ENCODE measurements at places on chromosomes 2 and 18.

- DNase-seq: no peak
Observed at GRCh38 chr2:85902496-85902895, 13.7 kb upstream of the ST3GAL5 start.

GRCh38 chr2:231399853-231400680 lies 4.6 kb downstream of the B3GNT7 start:
- DNase-seq: no peak

DNA sequence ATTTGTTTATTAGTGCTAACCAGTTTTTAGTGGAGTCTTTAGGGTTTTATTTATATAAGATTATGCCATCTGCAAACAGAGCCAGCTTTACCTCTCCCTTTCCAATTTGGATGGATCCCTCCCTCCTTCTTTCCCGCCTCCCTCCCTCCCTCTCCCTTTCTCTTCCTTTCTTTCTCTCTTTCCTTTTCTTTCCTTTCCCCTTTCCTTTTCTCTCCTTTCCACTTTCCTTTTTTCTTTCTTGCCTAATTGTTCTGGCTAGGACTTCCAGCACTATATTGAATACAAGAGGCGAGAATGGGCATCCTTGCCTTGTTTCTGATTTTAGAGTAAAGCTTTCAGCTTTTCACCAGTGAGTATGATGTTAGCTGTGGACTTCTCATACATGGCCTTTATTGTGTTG lies 24.1 kb downstream of the COLEC11 start:
- no peak for DNase-seq

GRCh38 chr2:133817680-133818566 lies 249.7 kb upstream of the NCKAP5 start:
- DNase-seq: no peak

DNA sequence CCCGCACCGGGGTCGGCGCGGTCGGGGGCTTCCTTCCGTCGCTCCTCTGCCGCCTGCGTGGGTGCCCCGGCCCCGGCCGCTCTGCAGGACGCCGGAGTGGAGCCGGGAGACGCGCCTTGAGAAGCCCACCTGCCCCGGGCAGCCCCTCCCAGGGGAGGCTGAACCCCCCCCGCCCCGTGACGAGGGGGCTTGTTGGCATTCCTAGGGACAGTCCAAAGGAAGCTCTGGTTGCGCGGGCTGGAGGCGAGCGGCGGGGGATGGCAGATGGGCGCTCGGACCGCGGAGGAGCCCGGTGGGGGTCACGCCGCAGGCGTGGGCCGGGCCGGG lies 133.5 kb upstream of the MGAT5 start:
- DNase-seq: no peak

DNA sequence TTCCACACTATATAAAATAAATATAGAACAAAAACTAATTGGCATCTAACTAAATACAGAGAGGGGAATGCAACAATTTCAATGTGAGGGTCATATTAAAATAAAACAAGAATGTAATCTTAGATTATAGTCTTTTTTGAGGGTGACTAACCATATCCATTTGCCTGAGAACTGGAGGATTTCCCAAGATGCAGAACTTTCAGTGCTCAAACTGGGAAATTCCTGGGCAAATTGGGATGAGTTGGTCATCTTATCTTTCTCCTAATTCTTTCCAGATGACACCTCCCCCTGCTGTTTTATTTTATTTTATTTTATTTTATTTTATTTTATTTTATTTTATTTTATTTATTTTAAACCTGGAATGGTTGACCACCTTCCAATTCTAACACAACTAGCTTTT lies 846.2 kb downstream of the SLC4A3 start:
- no peak for DNase-seq

GRCh38 chr2:43376523-43377198 lies 150.3 kb upstream of the ZFP36L2 start:
- DNase-seq: no peak

- no peak for DNase-seq
Observed at GRCh38 chr18:36546876-36547275, 249.4 kb downstream of the FHOD3 start.

DNA sequence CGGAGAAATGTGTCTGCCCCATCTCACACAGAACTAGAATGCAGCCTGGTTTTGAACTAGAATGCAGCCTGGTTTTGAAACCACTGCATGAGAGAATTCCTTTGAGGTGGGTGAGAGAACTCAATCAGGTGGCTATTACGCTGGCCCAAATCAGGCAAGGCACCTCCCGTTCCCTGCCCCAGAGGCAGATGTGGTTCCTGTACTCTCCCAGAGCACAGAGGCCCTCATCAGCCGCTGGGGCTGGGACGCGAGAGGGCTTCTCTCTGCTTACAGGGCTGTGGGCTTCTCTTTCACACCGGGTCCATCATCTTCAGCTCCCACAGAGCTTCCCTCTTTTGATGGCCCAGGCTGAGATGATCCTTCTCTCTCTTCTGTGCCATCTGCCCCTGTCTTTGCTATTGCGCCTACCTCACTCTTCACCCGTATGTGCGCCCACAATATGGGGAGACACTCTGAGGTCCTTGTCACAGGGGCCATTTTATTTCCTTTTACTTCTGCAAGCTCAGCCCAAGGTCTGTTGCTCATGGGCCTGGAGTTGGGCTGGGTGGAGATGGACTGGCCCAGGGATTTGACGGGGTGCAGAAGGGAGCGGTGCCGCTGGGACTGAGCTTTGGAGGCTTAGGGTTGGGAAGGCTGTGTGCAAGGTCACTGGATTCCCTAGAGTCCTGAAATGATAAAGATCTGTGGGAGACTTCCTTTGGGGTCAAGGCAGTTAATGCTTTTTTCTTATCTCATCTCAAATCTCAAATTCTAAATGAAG lies 84.4 kb upstream of the HS6ST1 start:
- DNase-seq: no peak

- no peak for DNase-seq
Observed at GRCh38 chr2:217366966-217367365, 507.1 kb upstream of the TNP1 start.

DNA sequence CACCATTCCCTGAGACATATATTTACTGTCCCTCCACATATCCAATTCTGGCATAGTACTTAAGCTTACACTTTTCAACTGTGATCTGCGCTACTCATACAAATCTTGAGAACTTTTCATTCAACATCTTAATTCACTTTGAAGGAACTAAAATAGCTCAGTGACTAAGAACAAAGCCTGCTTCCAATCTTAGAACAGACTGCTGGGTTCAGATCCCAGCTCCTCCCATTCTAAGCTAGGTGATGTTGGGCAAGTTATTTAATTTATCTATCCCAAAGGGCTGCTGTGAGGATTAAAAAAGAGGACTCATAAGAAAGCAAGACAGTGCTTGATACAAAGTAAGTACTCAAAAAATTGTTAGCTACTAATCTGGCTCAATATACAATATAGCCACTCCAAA lies 57.9 kb downstream of the UGP2 start:
- DNase-seq: no peak

DNA sequence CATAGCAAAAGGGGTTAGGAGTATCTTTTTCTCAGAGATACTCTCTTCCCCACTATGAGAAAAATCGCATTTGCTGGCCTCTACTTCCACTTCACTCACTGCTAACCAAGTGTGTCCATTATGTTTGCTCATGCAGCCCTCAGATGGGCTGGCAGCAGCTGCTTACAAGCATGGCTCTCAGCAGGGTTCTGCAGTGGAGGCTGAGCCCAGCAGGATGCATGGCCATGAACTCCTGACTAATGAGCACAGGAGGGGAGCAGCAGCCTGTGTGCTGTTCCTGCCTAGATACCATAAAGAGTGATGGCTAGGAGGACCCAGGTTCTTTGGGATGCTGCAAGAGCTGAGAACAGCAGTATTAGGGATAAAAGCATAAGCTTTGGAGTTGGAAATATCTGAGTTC lies 316.9 kb upstream of the THSD7B start:
- no peak for DNase-seq

- DNase-seq: peak; percentile 31
Observed at GRCh38 chr18:45664824-45665763, 49.8 kb downstream of the SLC14A2 start.

DNA sequence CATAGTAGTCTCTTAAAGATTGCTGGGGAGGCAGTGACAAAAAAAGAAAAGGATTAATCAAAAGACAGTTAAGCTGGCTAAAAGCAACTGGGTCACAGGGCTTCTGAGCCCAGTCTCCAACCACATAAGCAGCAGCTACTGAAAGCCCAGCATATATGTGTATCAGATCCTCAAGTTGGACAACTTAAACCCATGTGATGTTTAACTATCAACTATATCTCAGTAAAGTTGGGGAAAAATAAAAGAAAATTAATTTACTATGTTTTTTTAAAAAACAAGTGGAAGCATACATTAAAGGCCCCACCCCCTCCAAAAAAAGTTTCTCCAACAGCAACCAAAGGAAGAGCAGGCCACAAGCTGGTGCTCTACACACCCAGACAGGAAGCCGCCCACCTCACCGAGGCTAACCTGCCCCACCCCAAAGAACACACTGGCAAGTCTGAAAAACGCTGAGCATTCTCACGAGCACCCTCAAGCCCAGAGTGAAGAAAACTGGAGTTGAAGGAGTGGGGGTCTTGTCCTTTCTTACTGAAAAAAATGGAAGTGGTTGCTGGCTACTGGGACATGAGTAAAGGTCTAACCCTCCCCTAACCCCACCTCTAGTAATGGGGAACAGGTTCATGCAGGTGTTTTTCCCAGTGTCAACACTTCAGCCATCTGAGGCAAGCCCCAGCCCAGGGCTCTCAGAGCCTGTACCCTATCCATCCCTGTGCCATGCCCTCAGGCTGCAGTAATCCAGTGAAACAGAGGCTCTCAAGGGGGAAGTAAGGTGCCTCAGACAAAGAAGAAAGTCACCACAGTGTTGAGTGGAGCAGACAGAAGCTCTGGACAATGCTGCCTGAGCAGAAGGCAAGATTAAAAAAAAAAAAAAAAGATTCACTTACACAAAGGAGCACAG lies 106.3 kb downstream of the GYPC start:
- no peak for DNase-seq

DNA sequence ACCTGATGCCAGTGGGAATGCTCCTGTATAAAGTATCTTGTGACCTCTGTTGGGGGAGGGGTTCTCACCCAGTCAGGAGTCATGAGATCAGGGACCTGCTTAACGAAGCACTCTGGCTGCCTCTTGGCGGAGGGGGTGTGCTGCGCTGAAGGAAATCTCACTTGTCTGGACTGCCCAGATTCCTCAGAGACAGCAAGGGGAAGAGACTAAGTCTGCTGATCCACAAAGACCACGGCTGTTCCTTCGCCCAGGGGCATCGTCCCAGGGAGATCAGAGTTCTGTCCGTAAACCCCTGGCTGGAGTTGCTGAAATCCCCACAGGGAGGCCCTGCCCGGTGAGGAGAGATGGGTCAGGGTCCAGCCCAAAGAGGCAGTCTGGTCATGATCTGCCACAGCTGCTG lies 168.4 kb downstream of the CCBE1 start:
- DNase-seq: no peak

DNA sequence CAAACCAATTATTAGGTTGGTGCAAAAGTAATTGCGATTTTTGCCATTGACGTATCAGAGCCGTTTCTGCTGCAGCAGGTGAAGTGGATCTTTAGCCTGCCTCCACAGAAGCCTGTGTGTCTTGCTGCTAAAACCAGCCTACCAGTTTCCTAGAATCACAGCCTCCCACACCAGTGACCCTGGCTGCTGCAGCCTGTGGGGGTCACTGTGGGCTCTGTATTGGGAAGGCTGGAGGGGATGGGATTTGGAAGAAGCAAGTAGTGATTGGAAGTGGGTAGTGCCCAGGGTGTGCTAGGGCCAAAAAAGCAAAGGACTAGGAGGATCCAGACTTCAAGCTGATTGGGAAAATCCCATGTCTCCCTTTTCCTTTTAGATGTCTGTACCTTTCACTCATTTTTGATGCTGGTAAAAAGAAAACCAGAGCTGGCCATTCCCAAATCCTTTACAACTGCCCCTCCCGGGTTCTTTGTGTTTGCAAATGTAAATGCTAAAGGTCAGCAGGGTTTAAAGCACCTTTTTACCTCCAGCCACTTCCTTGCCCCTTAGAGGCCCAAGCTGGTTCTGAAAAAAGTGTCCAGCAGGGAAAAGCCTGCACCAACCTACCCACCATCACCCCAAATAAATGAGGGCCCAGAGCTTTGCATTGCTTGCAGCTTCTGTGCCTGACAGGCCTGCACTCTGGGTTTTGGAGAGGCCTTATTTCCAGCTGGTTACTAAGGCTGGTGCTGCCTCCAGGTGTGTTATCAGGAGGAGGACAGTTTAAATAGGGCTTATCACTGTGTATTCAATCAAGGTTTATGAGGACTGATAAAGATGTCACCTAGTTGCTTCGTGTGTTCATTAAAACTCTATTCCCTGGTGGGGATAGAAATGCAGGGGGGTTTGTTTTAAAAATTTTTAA lies 172.0 kb downstream of the MIB1 start:
- no peak for DNase-seq

GRCh38 chr2:28438532-28439063 lies 45.9 kb downstream of the FOSL2 start:
- DNase-seq: no peak

DNA sequence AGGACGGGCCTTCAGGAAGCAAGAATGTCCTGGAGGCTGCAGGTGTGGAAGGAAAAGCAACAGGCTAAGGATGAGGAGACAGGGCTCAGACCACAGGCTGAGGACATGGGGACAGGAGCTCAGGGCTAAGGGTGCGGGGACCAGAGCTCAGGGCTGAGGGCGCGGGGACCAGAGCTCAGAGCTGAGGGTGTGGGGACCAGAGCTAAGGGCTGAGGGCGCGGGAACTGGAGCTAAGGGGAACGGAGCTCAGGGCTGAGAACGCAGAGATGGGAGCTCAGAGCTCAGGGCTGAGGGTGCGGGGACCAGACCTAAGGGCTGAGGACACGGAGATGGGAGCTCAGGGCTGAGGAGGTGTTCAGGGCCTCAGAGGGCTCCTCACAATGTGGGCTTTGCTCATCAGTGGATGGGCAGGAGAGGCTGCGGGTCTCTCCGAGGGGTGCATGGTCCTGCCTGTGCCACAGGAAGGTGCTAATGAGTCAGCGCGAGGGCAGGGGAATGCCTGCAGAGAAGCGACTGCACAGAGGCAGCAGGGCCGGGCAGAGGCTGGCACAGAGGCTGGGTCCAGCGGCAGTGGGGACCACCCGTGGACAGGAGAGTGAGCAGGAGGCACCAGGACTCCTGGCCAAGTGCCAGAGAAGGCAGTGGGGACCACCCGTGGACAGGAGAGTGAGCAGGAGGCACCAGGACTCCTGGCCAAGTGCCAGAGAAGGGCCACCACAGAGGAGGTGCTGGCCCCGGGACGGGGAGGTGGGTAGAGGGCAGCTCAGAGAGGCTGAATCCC lies 271.7 kb downstream of the TWIST2 start:
- DNase-seq: no peak

DNA sequence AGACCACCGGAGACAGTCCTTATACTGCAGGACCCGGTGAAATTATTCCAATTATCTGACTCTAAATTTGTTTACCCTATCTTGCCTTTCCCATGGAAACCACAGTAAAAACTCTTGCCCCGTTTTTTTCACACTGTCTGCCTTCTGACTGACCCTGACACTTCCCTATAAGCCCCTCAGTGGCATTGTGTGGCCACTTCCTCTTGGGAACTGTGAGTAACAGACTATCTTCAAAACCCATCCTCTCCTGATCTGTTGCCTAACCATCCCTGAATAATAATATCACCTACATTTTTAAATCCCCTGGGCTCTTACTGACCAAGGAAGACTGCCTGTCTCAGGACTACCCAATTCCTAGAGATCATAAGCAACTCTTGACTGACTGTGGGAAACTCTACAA lies 42.6 kb upstream of the RNF152 start:
- DNase-seq: no peak

Measured in NCI-H2029 (cell line).